Fibroblast of skin of left biceps (primary cell): ENCODE measurements at places on chromosomes 6 and 20.

DNA sequence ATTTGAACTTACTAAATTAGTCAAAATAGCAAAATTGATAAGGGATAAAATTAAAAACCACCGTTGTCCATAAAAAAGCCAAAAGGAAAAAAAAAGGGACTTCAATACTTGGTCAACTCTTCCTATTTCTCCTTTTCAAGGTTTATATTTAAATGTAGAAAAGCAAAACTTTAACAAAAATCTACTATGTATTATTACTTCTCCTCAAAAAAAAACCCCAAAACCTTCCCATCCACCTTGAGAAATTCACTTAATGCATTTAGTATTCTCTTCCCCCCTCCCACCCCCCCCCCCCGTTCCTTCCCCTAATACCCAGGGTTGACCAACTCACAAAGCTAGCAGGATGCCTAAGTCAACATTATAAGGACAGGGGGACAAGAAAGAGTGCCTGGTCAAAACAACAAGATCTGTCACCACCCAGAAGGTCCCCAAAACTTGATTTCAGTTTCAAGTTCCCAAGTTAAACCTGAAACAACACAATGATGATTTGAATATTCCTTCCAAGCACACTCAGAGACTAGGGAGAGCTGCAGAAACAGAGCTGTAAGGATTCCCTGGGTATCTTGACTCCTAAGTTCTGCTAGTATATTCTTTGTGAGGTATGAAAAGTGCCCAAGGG is 14.6 kb downstream of the GMDS start:
- DNase-seq = no peak

GRCh38 chr6:37709932-37710555 is 12.4 kb upstream of the MDGA1 start:
- DNase-seq = no peak

DNA sequence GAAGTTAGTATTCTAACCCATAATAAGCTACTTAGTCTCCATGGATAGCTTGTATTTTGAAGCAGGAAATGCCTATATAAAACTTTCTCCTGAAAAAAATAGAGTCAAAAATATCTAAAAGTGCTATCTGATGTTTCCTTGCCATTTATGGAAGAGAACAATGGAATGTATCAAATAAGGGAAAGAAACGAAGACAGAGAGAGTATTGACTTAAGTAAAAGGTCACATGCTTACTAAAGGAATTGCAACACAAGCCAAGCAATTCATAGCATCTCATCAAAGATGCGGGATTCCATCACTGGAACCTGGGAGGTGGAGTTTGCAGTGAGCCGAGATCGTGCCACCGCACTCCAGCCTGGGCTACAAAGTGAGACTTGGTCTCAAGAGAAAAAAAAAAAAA is 112.9 kb upstream of the DTNBP1 start:
- no peak for DNase-seq

- DNase-seq = no peak
These were observed 914 bp upstream of the RANBP9 start for GRCh38 chr6:13712599-13712898.

DNA sequence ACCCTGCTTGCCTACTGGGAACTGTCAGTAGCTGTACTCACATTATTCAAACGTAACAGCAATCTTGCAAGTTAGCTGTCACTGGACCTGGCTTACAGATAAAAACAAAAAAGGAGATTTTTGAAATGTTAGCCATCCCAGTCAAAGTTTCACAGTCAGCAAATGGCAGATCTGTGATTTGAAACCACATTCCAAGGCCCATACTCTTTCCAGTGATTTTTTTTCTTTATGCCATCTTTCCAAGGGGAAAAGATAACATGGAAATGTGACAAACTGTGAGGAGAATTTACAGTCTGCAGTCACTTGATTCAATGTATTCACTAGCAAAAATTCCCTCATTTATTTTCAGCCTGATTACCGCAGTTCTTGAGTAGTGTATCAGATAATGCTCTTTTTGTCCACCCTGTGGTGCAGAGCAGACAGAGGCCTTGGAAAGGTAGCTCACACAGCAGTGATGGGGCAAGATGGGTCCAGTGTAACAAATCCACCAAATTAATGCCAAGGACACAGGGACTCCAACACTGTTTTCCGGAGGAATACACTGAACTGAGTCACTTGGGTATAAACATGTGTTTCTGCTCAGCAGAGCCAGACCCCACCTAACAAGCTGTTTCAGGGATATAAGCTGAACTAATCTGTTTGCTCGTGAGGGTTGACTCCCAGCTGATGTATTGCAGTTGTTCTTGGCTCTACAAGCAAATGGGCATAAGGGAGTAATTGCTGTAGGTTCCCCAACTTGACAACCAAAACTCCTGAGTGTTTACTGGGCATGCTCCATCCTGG is 49.9 kb upstream of the ADGRF1 start:
- DNase-seq = no peak

DNA sequence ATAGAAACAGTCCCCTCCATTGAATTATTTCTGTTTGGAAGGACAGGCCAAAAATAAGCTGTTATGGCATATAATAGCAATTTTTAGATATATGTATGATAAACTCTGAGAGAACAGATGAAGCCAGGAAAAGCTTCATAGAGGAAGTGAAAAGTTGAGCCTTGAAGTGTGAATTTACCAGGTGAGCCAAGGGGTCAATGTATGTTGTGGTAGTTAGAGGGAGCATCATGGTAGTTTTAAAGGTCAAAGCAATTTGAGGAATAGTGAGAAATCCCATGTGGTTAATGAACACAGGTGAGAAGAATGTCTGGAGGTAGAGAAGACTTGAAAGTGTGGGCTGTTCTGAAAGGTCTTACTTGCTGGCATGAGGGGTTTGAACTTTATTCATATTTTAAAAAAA is 47.0 kb downstream of the COL19A1 start:
- DNase-seq = no peak

GRCh38 chr20:36860339-36860738 is 15.6 kb upstream of the TLDC2 start:
- no peak for DNase-seq

DNA sequence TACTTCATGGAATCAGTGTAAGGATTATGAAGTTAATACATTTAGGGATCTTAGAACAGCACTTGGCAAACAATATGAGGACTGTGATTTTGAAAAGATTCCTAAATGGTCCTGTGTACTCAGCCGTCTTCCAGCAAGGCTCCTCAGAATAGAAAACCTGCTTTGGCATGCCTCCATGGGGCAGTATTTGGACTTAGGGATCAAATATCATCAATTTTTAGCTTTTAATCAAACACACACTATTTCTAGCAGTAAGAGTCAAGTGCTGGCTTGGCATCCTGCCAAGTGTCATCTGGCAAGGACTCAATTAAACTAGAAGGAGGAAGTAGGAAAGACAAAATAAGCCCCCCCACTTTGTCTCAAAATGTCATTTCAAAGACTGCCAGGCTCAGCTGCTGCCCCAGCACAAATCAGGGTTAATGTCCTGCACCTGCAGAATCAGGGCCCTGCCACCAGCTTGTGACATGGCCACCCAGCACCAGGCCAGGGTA is 40.8 kb downstream of the IYD start:
- no peak for DNase-seq

GRCh38 chr6:38508894-38509293 is 130.8 kb downstream of the BTBD9 start:
- DNase-seq = no peak

DNA sequence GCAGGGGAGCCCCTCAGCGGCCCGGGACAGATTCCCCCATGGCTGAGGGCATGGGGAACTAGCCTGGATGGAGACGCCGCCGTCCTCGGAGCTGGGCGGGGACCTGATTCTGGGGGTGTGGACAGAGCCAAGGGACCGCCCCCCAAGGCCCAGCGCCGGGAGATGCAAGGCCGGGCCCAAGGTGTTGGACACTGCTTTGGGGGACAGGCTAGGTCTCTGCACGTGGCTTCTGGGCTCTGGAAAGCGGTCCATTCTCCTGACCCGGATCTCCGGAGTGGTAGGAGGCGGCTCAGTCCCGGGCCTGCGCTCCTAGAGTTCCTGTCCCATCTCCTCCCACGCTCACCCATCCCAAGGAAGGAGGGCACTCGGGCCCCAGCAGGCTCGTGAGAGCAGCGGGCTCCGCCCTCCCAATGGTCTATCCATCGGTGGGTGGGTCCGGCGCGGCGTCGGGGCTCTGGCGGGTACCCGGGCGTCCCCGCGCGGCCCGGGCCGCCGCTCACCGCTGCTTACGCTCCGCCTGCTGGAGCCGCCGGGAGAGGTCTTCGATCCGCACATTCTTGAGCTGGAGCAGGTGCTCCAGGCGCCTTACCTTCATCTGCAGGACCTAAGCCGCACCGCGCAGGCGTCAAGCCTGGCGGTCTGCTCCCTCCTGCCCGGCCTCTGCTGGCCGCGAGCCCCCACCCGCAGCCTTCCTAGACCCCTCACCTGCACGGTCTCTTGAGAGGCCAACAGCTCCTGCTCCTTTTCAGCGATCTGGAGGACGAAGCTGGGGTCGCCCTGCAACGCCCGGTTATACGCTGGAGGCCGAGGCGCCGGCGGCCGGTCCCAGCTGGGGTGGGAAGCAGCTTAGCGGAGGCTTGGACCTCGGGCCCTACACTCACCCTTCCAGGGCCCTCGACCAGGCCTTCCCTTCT is 3.3 kb downstream of the SPEF1 start:
- no peak for DNase-seq

GRCh38 chr6:138546733-138547185 is 47.5 kb upstream of the NHSL1 start:
- DNase-seq = no peak

- DNase-seq = no peak
These were observed 180.6 kb upstream of the CEP162 start for GRCh38 chr6:84408028-84408427.

- DNase-seq = no peak
These were observed 4.8 kb upstream of the TUBB2B start for GRCh38 chr6:3232017-3232945.

DNA sequence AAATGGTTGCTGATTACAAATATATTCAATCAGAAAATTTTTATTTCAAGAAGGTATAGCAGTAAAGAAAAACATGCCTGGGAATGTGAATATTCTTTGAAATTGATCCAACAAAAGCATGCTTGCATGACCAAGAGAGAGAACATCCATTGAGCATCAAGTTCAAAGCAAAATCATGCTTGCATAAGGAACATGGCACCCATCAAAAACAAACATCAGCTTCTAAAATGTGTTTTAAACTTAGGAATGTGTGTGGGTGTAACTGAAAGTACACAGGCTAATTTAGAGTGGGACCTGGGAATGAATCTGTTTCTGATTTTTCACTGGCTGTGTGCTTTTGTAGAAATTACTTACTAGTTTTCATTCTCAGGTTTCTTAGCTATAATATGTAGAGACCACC is 5.6 kb downstream of the SLC17A5 start:
- DNase-seq = no peak

GRCh38 chr20:11891077-11891775 is 26.5 kb upstream of the BTBD3 start:
- no peak for DNase-seq

- DNase-seq = no peak
These were observed 20.8 kb downstream of the TMEM14A start for GRCh38 chr6:52691718-52692117.

- DNase-seq = no peak
These were observed 80.5 kb upstream of the GPR6 start for GRCh38 chr6:109897561-109898080.
